Activated B cell treated with CpG ODN at 0.5 μM for 24 hours (primary cell): ENCODE measurements at places on chromosomes 3 and 15. TPM values are rescaled to one million over a fixed set of nuclear protein-coding genes. Genes with fewer than 3 reads are reported as not detected.

CCR1 gene
- 0.73 and 0.82 TPM in 2 replicates for total RNA-seq

KBTBD12 gene
- 0.16 and 0.20 TPM in 2 replicates for total RNA-seq

OXTR gene
- 2.0 and 2.5 TPM in 2 replicates for total RNA-seq

CYP19A1 gene
- total RNA-seq, result 0.07 TPM in 1 of 2 replicates, not detected in the other

GOLGA8O gene
- total RNA-seq, result 0.89 and 1.2 TPM in 2 replicates

MASP1 gene
- not detected in 2 replicates for total RNA-seq

SYNM gene
- total RNA-seq, result 0.02 and 0.05 TPM in 2 replicates

TMEM266 gene
- 0.16 TPM in 1 of 2 replicates, not detected in the other for total RNA-seq

GPR149 gene
- total RNA-seq, result not detected in 2 replicates

ASB14 gene
- not detected in 2 replicates for total RNA-seq
